ENCODE measurements at places on chromosomes 13 and 19.

GRCh38 chr13:62085337-62086229, 669.9 kb upstream of the PCDH20 start:
- no peak for DNase-seq

- no peak for DNase-seq
Measured at GRCh38 chr13:83536153-83536552, 346.1 kb downstream of the SLITRK1 start.

DNA sequence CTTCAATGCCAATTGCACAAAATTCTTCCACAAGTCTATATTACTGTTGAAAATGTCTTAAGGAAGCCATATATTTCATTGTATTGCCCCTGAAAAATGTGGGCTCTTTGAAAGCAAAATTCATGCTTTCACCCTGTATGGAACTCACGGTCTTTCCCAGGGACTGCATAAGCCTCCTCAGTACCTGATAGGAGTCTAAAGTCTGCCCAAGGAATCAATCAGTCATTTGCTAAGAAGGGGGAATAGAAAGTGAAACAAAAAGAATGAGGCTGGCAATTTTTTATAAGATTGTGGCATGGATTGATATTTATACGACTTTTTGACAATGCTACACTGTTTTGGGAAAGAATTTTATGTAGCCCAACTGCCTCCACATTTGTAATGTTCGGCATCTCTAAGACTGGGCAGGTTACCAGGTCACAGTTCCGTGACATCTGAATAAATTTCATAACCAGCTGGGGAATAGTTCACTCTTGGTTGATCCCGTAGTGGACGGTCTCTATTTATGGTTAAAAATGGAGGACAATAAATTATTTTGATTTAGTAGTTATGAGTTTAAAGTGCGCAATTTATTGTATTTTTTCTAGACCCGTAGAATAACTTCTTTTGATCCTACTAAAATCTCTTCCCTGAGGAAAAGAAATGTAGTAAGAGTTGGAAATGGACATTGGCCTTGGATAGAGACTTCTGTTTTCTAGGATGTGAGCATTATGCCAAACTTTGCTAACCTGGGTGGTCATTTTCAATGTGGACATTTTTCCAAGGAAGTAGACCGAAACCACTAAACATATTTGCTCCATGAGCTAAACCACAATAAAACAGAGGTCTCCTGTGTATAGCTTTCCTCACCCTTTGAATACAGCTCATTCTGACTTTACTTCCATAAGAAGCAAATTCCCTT, 1585.4 kb downstream of the EFNB2 start:
- no peak for DNase-seq

GRCh38 chr19:1076951-1077350, 10.0 kb downstream of the ARHGAP45 start:
- DNase-seq, result peak; percentile 82

- DNase-seq, result no peak
Measured at GRCh38 chr13:60244381-60244780, 80.7 kb upstream of the DIAPH3 start.

GRCh38 chr13:82412749-82413148, 1469.5 kb downstream of the SLITRK1 start:
- DNase-seq, result no peak

DNA sequence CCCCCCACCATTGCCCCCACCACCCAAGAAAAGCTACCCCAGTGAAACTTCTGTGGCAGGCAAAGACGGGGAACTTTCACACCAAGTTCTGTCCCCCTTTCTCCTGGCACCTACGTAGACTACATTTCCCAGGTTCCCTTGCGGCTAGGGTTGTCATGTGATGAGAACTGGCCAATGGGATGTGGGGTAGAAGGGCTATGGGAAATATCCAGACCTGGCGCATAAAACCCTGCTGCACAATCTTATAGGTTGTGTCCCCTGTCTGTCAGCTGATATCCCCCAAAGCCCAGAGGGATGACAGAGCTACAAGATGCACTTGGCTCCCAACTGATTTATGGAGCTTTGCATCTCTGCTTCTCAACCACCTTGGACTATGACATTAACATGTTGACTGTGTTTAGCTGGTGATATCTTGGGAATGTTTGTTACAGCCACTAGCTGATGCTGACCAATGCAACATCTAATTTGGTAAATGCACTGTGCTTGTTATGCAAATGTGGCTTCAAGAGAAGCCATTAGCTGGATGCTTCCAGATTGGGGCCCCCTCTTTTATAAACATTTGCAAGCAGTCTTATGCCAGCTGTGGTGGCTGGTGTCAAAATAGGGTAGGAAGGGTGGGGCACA, 6.1 kb downstream of the SH2D3A start:
- no peak for DNase-seq

- DNase-seq, result no peak
Measured at GRCh38 chr13:80314711-80315653, 25.9 kb downstream of the SPRY2 start.

- no peak for DNase-seq
Measured at GRCh38 chr19:16361926-16362325, 37.3 kb downstream of the KLF2 start.
